Stimulated activated effector memory CD8-positive, alpha-beta T cell treated with anti-CD3 and anti-CD28 coated beads, Interleukin-12 subunit alpha, Interleukin-12 subunit beta, amount 100 ng/mL, for 72 hours (primary cell): ENCODE measurements at places on chromosomes 13 and 19.

DNA sequence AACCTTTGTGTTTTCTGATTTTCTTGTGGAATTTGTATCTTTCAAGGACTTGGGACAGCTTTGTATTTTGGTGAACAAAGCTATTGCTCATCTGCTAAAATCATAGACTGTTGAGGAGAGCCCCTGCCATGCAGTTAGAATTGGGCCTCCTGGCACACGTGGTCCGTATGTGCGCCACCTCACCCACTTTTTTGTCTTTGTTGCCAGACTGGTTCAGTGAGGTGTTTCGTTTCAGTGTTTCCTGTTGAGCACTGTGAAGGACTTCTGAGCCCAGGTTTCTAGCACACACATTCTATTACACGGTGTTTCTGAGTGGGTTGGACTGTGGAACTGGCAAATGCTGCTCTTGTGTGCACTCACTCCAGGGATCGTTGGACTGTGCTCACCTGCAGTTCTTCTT is 37.6 kb upstream of the RNF113B start:
- no peak for DNase-seq

GRCh38 chr13:28357911-28358433 is 137.0 kb downstream of the FLT1 start:
- DNase-seq, result no peak

DNA sequence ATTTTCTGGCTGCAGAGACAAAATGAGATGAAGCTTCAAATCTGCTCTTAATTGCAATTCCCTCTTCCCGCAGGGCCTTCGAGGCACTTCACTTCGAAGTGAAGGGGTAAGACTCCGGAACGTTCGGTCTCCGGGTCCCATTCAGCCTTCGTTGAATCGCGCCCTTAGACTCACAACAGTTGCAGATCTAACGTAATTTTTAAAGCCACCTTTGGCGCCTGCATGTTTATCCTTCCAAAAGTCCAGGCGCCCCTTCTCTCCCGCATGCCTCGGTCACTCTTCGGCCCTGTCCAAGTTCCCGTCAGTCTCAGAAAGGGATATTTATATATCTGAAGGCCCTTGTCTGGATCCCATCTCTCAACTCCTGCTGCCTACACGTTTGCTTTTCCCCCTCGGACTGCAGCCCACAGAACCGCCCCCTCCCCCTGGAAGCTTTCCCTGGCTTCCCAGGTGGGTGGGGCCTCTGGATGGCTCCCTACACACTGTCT is 915 bp upstream of the KCTD12 start:
- no peak for DNase-seq

- no peak for DNase-seq
Measured at GRCh38 chr19:54478677-54479266, 5.7 kb upstream of the CDC42EP5 start.

- no peak for DNase-seq
Measured at GRCh38 chr13:28002886-28003698, 14.6 kb upstream of the URAD start.

GRCh38 chr19:23762884-23763711 is 4.4 kb upstream of the ZNF681 start:
- DNase-seq, result peak; percentile 88

DNA sequence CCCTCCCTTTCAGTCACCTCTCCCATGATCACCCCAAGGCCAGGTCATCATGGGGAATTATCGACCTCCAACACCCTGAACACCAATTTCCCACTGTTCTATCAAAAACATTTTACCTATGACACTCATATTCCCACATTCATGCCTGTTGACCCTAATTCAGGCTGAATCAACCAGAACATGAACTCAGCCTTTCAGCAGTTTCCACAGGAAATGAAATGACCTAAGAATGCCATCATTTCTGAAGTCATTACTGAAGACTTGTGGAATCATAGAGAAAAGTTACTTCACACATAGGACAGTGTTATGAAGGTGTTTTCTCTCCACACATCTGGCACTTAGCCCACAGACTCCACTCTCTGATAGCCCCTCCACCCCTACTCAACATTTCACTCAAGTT is 29.9 kb upstream of the FAM124A start:
- DNase-seq, result no peak

DNA sequence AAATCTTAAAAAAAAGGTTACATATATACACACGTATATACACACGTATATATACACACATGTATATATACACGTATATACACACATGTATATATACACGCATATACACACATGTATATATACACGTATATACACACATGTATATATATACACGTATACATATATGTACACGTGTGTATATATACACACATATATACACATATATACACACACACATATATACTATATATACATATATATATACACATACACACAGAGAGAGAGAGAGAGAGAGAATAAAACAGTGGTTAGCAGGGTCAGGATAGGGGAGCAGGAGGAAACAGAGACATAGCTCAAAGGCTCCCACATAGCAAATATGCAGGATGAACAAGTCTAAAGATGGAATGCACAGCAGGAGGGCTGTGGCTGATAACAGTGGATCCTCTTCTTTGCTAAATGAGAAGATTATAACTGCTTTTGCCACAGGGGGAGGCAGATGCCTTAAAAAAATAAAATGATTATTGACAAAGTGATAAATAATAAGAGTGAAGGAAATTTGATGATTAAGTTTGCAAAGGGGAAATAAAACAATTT is 714.5 kb downstream of the UQCRFS1 start:
- DNase-seq, result no peak

GRCh38 chr13:99404005-99404755 is 97.0 kb upstream of the GPR183 start:
- no peak for DNase-seq

DNA sequence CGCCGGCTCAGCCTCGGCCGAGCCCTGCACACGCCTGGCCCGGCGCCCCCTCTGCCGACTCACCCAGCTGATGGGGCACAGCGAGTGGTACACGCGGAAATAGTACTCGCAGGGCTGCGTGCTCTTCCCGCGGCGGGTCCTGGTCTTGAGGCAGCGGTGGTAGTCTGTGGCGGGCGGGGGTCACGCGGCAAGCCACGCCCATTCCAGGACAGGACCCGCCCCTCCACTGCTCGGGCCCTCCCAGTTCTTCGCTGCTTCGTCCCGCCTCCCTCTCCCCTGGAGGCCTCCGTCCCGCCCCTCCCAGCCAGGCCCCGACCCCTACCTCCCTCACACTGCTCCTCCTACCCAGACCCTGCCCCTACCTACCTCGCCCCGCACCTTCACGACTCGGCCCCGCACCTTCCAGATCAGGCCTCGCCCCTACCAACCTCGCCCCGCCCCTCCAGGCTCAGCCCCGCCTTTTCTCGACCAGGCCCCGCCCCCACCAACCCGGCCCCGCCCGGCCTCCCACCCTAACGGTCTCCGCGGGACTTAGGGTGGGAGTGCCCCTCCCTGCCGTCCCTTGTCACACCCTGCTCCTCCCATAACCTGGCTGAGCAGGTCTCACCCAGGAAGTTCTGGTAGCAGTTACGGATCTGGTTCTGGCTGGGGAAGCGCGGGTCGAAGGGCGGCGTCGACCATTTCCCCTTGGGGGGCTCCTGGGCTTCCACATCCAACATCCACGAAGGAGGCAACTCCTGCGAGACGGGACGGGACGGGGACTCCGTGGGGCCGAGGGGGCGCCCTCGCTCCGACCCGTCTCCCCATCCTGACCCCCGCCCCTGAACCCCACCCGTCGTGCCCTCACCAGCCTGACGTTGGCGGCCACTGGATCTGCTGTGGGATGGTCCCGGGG is 469 bp downstream of the COX6B2 start:
- DNase-seq, result peak; percentile 63

DNA sequence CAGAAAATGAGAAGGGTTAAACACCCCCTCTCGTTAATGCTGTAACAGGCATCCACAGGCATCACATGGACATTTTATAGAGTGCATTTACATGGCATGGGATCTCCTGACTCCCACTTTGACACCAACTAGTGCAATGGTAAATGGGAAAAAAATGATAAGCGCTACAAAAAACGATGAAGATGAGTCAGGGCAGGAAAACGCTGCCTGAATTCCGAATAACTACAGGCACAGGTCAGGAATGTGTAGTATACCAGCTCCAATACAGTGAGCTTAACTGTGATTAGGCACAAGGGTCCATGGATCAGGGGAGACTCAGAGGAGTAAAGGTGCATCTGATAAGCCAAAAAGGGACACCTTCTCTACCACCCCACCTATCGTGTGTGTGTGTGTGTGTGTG is 223.6 kb downstream of the FOXO1 start:
- DNase-seq, result no peak

- DNase-seq, result no peak
Measured at GRCh38 chr19:12843999-12844732, 5.9 kb downstream of the MAST1 start.

- no peak for DNase-seq
Measured at GRCh38 chr13:49784886-49785570, 7.5 kb downstream of the KPNA3 start.

DNA sequence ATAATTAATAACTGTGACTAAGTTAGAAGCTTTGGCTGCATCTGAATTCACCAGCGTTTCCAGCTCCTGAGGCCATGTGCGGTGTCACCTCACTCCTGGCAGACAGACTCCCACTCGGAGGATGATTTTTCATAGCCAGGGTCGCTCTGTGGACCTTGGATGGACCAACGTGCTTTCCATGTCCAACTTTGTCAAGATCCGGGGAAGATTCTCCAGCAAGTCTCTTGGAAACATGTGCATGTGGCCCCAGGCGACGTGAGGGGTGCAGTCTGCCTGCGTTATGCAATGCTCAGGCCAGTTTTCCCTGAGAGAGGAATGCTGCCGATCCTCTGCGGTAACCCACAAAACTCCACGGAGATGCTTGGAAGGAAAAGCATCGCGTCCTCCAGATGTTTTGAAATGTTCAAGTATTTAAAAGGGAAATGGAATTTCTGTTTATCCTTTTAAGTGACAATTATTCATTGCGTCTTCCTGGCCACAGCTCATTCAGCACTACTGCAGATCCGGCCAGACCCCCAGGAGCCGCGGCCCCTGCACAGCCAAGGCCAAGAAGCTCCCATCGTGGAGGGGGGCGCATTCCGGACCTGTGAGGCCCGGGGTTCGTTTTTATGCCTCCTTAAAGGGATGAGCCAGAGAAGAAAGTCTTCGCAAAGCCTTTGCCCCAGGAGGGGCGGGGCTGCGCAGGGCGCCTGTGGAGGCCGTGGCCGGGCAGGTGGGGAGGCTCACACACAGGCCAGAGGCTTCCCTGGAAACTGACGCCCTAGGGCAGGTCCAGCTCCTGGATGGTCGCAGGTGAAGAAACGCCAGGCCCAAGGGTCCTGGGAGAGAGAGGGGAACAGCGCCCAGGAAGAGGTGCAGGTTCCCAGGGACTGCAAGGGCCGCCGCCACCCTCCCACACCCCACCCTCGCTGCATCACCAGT is 46.0 kb downstream of the C13orf46 start:
- DNase-seq, result no peak

GRCh38 chr13:51806566-51806965 is 2.6 kb upstream of the DHRS12 start:
- no peak for DNase-seq

- DNase-seq, result no peak
Measured at GRCh38 chr19:1116726-1117581, 13.2 kb downstream of the GPX4 start.

DNA sequence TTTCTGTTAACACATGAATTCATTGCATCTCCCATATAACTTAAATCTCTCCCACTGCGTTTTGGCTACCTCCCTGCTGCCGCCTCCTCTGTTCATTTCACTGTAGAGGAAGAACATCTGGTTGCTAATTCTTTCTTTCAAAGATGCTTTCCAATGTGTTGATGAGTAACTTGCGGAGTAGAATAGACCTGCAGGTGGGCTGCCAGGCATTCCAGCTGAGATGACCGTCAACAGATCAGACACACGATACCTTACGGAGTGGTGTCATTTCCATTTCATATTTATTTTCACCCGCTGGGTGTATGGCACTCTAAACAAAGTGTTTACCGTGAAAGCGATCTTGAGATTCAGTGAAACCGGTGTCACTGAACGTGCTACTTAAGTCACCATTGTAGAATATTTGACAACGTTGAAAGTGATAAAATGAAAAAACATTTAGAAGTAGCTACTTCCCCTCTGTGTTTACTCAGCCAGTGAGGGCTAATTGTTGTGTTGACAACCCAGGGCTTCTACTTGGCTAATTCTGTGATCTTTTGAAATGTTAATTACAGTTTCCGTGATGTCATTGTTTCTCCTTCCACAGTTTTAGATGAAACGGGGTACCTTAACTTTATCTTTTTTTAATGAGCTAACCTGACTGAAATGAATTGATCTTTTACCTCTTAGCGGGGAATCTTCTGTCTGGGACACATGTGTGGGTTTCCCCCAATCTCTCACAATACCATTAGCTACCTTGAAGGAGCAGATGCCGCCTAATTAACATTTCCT is 228.5 kb upstream of the ARGLU1 start:
- DNase-seq, result no peak

GRCh38 chr13:23822252-23822824 is 66.9 kb downstream of the MIPEP start:
- DNase-seq, result no peak

GRCh38 chr19:46674416-46675178 is 13.6 kb upstream of the DACT3 start:
- no peak for DNase-seq

- no peak for DNase-seq
Measured at GRCh38 chr13:87128036-87128435, 543.1 kb upstream of the SLITRK5 start.

GRCh38 chr19:46596008-46596407 is 5.1 kb upstream of the CALM3 start:
- DNase-seq, result no peak

DNA sequence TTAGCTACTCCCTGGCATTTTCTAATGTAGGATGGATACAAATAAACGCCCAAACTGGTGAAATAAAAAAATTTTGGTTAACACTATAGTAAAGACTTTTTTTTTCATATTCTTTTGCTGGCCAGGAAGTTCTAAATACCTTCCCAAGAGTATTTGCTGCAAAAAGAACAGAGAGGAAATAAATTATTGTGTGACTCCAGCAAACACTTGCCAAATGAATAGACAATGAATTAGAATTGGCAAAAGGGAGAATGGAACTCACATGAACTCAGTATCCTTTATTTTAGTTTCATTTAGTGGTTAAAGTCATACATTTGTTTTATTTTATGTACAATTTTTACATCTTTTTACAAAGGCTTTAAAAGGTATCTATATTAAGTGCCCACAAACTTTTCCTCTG is 58.1 kb downstream of the LACC1 start:
- no peak for DNase-seq

- DNase-seq, result no peak
Measured at GRCh38 chr19:50328873-50329145, 368 bp downstream of the KCNC3 start.

DNA sequence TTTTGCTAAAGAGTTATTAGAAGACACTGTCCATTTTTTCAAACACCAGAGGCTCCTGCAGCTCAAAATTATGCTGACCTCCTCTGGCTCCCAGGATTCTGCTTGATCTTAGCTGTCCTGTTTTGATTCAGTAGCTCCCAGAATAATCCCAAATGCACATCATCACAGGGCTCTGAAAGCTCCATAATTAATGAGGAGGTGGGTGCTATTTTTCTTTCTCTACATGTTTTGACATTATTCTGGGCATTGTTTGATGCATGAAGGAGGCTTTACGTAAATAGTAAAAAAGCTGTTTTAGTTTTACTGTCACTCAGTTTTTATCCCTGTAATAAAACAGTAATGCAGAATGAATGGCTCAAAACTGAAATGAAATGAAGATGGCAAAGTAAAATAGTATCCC is 495.4 kb downstream of the DCT start:
- no peak for DNase-seq
